Fibroblast of skin of left quadriceps (primary cell): ENCODE measurements at places on chromosomes 12 and 14.
A peak's percentile ranks its signal among the peaks of the same experiment; 100 is the strongest.

DNA sequence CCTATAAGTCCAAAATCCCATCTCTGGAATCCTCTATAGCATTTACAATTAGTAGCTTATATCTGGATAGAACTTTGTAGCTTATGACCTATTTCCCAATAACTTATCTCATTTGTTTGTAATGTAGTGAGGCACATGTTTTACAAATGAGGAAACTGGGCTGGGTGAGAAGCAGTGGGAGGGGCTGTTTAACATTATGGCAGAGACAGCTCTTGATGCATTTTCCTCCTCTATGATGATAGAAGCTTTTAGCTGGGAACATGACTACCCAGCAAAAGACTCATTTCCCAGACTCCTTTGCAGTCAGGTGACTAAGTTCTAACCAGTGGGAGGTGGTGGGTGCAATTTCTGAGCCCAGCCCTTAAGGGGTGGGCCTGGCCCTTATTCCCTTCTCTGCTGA lies 179.7 kb downstream of the TTC8 start:
- DNase-seq = peak; percentile 42

- DNase-seq = no peak
Measured at GRCh38 chr12:116490471-116490870, 68.7 kb upstream of the MAP1LC3B2 start.

GRCh38 chr14:33564774-33565630 lies 385.9 kb downstream of the EGLN3 start:
- no peak for DNase-seq

DNA sequence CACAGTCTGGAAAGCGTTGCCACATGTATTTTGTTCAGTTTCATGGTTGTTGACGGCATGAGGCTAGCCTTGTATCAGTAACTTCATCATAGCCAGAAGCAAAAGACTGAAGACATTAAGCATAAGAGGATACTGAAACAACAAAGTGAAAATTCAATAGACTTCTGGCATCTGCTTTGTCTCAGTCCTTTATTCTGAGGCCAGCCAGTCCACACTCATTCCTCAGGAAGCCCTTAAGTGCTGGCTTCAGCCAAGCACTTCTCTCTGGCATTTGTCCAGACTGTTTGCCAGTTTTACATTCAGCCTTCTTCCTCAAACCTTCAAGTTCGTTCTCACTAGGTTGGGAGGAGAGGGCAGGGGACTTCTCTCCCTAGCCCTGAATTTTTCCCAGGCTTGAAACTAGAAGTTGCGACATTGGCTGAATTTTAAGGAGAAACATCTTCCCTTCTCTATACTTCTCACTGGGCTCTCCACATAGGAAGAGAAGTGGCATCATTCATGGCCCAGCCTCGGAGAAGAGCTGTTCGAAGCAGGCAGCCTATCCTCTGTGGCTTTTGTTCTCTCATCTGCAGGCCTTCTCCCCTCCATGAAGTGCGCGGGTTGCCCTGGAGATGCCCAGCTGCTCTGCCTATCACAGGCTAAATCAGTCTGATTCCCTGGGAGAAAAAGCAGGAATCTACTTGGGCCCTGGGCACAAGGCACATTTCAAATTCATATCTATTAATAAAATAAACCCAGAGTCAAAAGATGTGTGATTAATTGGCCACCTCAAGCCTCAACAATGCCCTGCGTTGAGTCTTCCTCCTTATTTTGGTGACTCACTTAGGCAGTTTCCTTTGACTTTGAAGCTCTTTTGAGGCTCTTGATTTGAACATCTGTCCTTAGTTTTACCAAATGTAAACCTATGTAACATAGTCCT lies 130.9 kb upstream of the PLEKHA5 start:
- DNase-seq = peak; percentile 71

DNA sequence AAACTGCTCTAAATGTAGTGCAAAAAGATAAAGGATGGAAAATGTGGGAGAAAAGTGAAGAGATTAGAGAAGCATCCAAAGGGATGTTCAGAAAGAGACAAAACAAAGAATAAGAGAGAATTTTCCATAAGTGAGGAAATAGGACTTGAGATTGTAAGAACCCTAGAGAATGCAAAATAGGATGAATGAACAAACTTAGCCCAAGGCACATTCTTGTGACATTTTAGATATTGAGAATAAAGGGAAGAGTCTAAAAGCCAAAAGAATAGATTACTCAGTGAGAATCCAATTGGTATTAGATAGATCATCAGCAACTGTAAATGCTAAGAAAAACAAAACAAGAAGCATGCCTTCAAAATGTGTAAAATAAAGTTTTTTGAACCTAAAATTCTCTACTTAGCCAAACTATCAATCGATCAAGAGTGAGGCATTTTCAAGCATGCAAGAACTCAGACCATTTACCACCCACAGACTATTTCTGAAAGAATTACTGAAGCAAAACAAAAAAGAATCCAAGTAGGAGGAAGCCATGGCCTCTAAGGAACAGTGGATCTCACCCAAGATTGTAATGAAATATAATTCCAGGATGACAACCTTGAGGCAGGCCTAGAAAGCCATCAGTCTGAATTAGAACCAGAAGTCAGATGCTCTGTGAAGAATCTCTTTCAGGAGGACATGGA lies 33.5 kb downstream of the DYRK2 start:
- DNase-seq = no peak

GRCh38 chr12:124466216-124467128 lies 100.9 kb downstream of the NCOR2 start:
- no peak for DNase-seq

GRCh38 chr12:75549989-75550388 lies 38.6 kb upstream of the KRR1 start:
- DNase-seq = no peak

DNA sequence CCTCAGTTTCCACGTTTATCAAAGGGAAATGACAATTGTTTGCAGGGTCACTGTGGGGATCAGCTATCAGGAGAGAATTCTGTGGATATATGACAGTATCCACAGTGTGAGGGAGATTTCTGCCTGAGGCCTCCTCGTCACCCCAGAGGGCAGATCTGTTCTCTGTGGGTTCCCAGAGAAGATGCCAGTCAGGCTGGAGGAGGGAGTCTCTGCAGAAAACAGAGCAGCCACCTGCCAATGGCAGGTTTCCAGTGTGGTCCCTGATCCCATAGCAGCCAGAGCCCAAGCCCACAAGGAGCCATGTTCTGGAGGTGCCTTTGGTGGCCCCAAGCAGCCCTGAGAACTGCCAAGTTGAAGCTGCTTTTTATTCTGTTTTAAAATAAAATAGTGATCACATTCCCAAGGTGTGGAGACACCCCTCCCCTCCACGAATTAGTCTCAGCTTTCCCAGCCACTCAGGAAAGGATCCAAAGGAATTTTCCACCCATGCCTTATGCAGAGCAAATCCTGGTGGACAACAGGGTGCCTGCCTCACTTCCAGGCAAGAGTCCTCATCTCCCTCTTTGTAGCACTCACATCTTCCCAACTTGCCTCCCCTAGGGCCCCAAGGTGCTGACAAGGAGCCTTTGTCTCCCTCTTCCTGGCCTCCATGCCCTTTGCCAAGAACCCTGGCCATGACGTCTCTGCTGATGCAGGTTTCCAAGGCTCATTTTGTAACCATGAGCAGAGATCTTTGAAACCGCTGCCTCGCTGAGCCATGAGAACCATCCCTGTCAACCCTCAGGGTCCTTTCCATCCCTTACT lies 20.4 kb downstream of the CMKLR1 start:
- no peak for DNase-seq

GRCh38 chr12:56286044-56286830 lies 13.9 kb downstream of the CS start:
- no peak for DNase-seq

DNA sequence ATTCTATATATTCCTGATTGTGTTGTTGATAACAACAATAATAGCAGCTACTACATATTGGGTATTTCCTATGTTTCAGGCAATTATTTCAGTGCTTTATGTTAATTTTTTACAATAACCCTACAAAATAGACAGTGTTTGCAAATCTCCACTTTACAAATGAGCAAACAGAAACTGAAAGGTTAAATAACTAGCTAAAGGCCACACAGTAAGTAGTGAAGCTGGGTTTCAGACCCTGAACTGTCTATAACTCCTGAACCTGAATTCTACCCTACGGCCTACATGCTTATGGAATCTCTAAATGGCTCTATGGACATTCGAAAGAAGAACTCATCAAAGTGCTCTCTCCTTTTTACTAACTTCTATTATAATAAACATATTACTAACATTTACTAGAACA lies 19.7 kb upstream of the NUDT4 start:
- no peak for DNase-seq

DNA sequence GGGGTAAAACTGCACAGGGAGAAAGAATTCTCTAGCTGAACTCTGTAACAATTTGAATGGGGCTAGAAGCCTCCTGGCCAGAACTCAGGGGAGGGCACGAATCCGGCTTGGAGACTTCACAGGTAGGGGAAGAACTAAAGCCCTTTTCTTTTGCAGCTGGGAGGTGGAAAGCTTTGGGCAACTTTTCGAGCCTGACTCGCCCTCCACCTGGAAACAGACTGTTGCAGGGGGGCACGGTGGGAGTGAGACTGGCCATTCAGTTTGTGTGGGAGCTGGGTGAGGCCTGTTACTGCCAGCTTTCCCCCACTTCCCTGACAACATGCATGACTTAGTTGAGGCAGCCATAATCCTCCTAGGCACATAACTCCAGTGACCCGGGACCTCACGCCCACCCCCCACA lies 135.8 kb downstream of the PLCZ1 start:
- DNase-seq = no peak

DNA sequence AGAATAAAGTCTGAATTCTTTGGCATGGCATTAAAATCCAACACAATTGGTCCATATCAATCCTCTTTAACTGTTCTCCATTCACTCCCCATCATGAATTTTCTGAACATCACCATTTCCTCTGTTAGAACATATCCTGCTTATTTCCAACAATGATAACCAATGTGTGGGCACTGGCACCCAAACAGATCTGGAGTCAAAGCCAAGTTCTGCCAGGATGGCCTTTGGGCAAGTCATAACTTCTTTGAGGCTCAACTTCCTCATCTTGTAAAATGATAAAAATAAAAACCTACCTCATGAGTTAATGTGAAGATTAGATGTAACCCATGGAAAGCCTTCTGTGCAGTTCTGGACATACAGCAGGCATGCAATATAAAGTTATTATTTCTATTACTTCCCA lies 12.5 kb downstream of the PAWR start:
- DNase-seq = no peak

GRCh38 chr14:100159094-100159864 lies at the start of gene DEGS2:
TSS of gene DEGS2 (minus strand) at chr14:100159645. CDS start at chr14:100159587, 58 bp downstream.
- no peak for DNase-seq

DNA sequence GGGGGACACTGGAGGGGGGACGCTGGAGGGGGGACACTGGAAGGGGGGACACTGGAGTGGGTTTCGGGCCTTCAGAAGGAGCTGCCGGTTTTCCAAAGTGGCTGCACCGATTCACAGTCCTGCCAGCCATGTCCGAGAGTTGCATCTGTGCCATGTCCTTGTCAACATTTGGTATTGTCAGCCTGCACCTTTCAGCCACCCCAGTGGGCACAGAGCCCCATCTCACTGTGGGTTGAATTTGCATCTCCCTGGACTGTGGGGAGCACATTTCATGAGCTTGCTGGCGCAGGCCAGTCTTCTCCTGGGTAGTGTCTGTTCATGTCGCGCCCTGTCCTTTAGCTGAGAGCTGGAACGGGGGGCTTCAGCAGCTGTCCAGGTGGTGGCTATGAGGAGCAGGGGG lies 72.7 kb downstream of the GALNT9 start:
- DNase-seq = no peak

DNA sequence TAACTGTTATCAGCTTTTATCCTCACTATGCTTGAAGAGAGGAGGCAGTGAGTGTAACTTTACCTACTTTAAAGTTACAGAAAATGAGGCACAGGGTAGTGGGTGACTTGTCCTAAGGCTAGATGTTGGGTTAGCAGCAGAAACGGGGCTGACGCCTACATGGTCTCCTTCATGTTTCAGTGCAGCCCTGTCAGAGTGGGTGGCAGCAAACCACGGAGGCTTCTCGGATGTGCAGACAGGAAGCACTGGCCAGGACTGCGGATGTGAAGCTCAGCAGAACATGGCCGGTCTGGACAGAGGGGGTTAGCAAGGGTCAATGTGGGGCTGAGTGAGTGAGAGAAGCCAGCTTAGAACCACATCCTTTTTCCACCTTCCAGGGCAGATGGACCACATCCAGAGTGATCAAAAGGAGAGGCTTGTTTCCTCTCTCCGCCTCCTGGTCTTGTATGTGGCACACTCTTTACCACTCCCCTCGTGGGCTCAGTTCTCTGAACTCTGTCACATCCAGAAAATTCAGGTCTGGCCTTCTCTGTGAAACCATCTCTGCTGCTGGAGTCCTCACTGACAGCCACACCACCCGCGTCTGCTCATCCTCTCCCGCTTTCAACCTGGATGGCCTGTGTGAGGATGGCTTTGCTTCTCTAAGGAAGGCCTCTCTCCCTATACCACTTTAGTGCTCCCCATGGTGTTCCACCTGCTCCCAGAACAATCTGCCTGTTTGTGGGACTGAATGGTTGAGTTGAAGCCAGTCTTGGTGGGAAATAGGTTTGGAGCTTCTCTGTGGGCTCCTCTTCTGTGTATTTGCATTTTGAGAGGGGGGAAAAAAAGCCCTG lies 14.1 kb downstream of the SUSD6 start:
- DNase-seq = no peak

GRCh38 chr12:43964961-43965360 lies 129.1 kb downstream of the TMEM117 start:
- no peak for DNase-seq

GRCh38 chr14:79702197-79702596 lies 509.1 kb downstream of the DIO2 start:
- no peak for DNase-seq

DNA sequence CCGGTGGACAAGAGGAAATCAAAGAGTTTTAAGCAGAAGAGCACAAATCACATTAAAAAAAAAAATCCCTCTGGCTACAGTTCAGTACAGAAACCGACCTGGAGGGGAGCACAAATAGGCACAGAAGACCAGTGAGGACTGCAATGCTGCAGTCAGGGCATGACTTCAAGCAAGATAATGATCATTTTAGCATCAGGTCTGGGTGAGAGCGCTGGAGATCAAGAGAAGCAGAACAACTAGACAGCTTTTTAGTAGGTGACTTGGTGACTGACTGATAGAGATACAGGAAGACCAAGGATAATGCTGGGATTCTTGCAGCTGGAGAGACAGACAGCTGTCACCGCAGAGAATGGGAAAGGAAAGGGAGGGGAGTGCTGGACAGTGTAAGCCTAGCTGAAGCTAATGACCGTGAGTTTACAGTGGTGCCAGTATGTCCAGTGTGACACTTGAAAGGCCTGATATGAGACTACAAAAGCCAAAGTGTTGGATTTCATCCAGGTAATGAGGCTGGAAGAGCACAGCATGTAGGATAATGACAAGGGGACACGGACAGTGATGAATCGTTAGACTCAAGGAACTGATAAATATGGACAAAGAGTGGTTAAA lies 5.6 kb downstream of the NFYB start:
- DNase-seq = no peak

GRCh38 chr12:91565246-91565645 lies 382.6 kb upstream of the DCN start:
- DNase-seq = no peak

- DNase-seq = no peak
Measured at GRCh38 chr14:54344445-54344844, 52.4 kb upstream of the CDKN3 start.

DNA sequence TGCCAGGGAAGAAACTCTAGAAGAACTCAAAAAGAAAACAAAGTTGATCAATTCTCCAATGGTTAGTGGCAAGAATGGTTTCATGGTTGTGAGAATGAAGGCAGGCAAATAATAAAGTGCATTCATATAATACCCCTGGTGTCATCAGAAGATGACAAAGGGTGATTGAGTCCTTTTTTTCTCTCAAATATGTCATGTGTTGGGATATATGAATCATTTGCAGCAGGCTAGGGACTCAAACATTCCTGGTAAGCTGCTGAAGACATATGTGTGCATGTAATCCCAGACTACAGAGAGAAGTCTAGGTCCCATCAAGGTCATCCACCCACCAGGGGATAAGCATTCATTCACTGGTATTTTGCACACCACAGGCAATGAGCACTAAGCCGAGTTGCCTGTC lies 82.4 kb upstream of the MYF6 start:
- no peak for DNase-seq
